Glomerular endothelial cell (primary cell): ENCODE measurements at places on chromosomes 4 and X. TPM values are rescaled to one million over a fixed set of nuclear protein-coding genes. Genes with fewer than 3 reads are reported as not detected.

The GAGE12E gene
- total RNA-seq, result not detected in 2 replicates

The SLC26A1 gene
- total RNA-seq, result 0.05 and 0.41 TPM in 2 replicates

The IL2 gene
- not detected in 2 replicates for total RNA-seq

The LRCH2 gene
- total RNA-seq, result 2.7 and 5.5 TPM in 2 replicates

The SCD5 gene
- total RNA-seq, result 28.4 and 35.8 TPM in 2 replicates

The LUZP4 gene
- not detected in 2 replicates for total RNA-seq

The PPP4R3C gene
- total RNA-seq, result not detected in 2 replicates

The TECRL gene
- not detected in 2 replicates for total RNA-seq

The LRAT gene
- total RNA-seq, result 0.34 TPM in 1 of 2 replicates, not detected in the other

The MAGEC2 gene
- total RNA-seq, result not detected in 2 replicates

The LDB2 gene
- 57.1 and 69.8 TPM in 2 replicates for total RNA-seq

The SPARCL1 gene
- total RNA-seq, result 0.41 TPM in 1 of 2 replicates, not detected in the other

The POLN gene
- 1.6 and 2.1 TPM in 2 replicates for total RNA-seq

The HTT-AS gene
- not detected in 2 replicates for total RNA-seq

The RTL9 gene
- not detected in 2 replicates for total RNA-seq

The ERVMER34-1 gene
- 0.15 and 0.23 TPM in 2 replicates for total RNA-seq

The NUDT6 gene
- 5.8 and 6.9 TPM in 2 replicates for total RNA-seq

The ANOS1 gene
- total RNA-seq, result 3.3 and 4.1 TPM in 2 replicates

The SLC9A6 gene
- total RNA-seq, result 15.2 and 17.4 TPM in 2 replicates

The CLNK gene
- under 0.01 TPM in 1 of 2 replicates, not detected in the other for total RNA-seq

The CCDC120 gene
- total RNA-seq, result 2.3 and 5.7 TPM in 2 replicates

The CTAG1A gene
- not detected in 2 replicates for total RNA-seq

The ATP1B4 gene
- not detected in 2 replicates for total RNA-seq
